Lung (tissue), 17 donors: ENCODE measurements at places on chromosomes 7 and 10. TPM values are rescaled to one million over a fixed set of nuclear protein-coding genes. Genes with fewer than 3 reads are reported as not detected.

GRCh38 chr10:35335133-35336083 lies 901 bp upstream of the CCNY start:
- H3K27ac ChIP-seq = peak overlapping the region; percentile 96
- no peaks in the 10 kb centered on the region for H3K27me3 ChIP-seq
- H3K4me3 ChIP-seq = peak overlapping the region; percentile 97
- peaks cover 4% of the 10 kb centered on the region for H3K4me1 ChIP-seq
- DNase-seq = no peak

GRCh38 chr10:21385996-21386585 lies 139.4 kb downstream of the SKIDA1 start:
- DNase-seq = no peak
- no peak overlapping the region for H3K27ac ChIP-seq
- H3K4me3 ChIP-seq = no peak overlapping the region

GRCh38 chr7:75734586-75735458 lies 3.9 kb downstream of the HIP1 start:
- H3K27ac ChIP-seq = no peak overlapping the region
- H3K27me3 ChIP-seq = no peaks in the 10 kb centered on the region
- no peak overlapping the region for H3K4me3 ChIP-seq

- H3K27ac ChIP-seq = no peak within 1 kb of the TSS
- H3K4me3 ChIP-seq = no peak within 1 kb of the TSS
- DNase-seq = peak; percentile 35
- no peaks in the 10 kb centered on the region for H3K27me3 ChIP-seq
Measured at GRCh38 chr7:5282543-5283316, at the start of gene SLC29A4. Gene SLC29A4 (plus strand): TSS chr7:5282943. CDS start chr7:5287817, 4,874 bp downstream.

DNA sequence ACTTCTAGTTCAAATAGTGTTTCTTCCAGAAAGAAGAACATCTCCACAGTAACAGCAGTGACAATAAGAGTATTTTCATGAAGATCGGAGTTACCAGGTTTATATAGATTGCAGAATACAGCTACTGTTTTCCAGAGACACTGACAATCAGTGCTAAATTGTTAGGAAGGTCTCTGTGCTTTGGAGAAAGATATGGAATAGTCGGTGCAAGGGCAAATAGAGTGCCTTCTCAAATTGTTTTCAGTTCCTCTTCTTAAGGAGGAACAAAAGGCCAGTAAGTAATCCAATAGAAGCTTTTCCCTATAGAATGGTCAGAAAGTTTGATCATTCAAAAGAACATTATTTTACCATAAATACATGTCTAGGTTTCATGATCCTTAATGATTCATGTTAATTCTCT lies 2.6 kb upstream of the KIAA1217 start:
- no peaks in the 10 kb centered on the region for H3K36me3 ChIP-seq
- H3K4me3 ChIP-seq = no peak overlapping the region
- DNase-seq = no peak
- no peaks in the 10 kb centered on the region for H3K27me3 ChIP-seq
- H3K4me1 ChIP-seq = peaks cover 15% of the 10 kb centered on the region
- H3K27ac ChIP-seq = no peak overlapping the region

DNA sequence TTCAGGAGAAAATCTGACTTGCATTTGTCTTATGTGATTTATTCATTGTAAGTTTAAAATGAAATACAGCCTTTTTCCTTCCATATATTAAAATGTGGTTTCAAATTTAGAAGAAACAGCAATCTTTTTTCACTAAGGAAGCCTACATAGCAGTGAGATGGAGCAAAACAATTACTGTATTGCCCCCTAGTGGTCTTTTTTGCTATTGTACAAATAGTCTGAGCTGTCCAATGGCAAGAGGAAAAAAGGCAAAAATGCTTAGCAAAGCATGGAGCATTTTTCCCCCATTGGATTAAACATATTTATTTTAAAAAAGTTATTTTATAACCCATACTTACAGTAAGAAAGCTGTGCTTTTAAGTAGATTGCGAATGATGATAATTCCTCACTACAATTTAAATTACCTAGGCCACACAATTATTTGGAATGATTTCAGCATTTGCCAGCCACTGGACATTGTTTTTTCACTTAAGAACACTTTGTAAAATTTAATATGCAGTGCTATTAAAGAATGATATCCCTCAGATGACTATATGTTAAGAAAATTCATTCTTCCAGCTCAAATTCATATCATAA lies 119.5 kb downstream of the CPED1 start:
- no peaks in the 10 kb centered on the region for H3K27me3 ChIP-seq
- H3K36me3 ChIP-seq = peaks cover 2% of the 10 kb centered on the region
- no peak overlapping the region for H3K27ac ChIP-seq
- H3K4me1 ChIP-seq = peaks cover 2% of the 10 kb centered on the region
- no peak overlapping the region for H3K4me3 ChIP-seq

DNA sequence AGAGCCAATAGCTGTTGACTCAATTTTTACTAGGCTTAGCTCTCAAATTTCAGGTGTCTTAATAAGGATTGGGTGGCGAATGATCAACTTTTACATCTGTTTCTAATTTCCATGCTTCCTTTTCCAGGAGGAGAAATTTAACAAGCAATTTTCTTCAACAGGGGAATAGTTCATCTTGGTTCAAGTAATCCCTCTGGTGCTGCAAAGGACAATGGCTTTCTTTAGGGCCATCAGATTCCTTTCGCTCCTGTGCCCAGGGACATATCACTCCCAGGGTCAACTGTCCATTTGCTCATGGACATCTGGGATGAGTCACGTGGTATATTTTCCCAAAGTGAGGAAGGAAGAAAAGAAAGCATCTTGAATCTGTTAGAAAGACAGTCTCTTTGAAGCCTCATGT lies 313.3 kb downstream of the FRMD4A start:
- no peak for DNase-seq
- H3K4me1 ChIP-seq = peaks cover 3% of the 10 kb centered on the region
- no peaks in the 10 kb centered on the region for H3K36me3 ChIP-seq
- no peak overlapping the region for H3K4me3 ChIP-seq
- no peaks in the 10 kb centered on the region for H3K27me3 ChIP-seq

- no peak overlapping the region for H3K27ac ChIP-seq
- no peaks in the 10 kb centered on the region for H3K4me1 ChIP-seq
- no peak for DNase-seq
- peaks cover 5% of the 10 kb centered on the region for H3K36me3 ChIP-seq
Measured at GRCh38 chr7:72793791-72794190, 34.2 kb downstream of the TYW1B start.

DNA sequence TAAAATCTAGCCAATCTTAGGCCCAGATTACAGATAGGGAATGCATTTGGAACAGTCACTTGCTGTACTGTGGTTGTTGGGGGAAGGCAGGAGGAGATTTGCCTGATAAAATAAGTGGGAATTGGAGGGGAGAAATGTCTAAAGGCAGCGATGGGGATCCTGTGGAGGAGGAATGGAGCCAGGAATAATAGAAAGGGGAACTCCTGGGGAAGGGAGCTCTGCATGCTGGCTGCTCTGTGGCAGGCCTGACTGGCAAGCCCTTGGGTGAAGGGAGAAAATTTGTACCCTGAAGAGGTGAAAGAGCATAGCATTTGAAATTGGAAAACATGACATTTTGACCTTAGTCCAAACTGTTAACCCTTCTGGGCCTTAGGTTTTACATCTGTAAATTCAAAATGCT lies 13.7 kb downstream of the MMP21 start:
- H3K4me1 ChIP-seq = peaks cover 6% of the 10 kb centered on the region
- DNase-seq = no peak
- no peak overlapping the region for H3K27ac ChIP-seq
- no peak overlapping the region for H3K4me3 ChIP-seq
- no peaks in the 10 kb centered on the region for H3K27me3 ChIP-seq
- peaks cover 35% of the 10 kb centered on the region for H3K36me3 ChIP-seq

GRCh38 chr7:159067576-159068487 lies 76.8 kb downstream of the VIPR2 start:
- H3K36me3 ChIP-seq = no peaks in the 10 kb centered on the region
- no peak for DNase-seq
- H3K4me1 ChIP-seq = peaks cover 5% of the 10 kb centered on the region
- no peak overlapping the region for H3K4me3 ChIP-seq
- no peaks in the 10 kb centered on the region for H3K27me3 ChIP-seq
- H3K27ac ChIP-seq = no peak overlapping the region

GRCh38 chr10:130805635-130806030 lies 505.9 kb downstream of the TCERG1L start:
- H3K27me3 ChIP-seq = no peaks in the 10 kb centered on the region
- no peak overlapping the region for H3K27ac ChIP-seq

GRCh38 chr10:124565565-124566221 lies 104.1 kb downstream of the LHPP start:
- H3K4me3 ChIP-seq = no peak overlapping the region
- H3K36me3 ChIP-seq = no peaks in the 10 kb centered on the region
- H3K27me3 ChIP-seq = no peaks in the 10 kb centered on the region
- H3K27ac ChIP-seq = no peak overlapping the region
- peaks cover 6% of the 10 kb centered on the region for H3K4me1 ChIP-seq

- peak overlapping the region; percentile 86 for H3K27ac ChIP-seq
- DNase-seq = peak; percentile 55
- no peaks in the 10 kb centered on the region for H3K4me1 ChIP-seq
Measured at GRCh38 chr7:92834507-92835260, 1.7 kb downstream of the CDK6 start.

- H3K27me3 ChIP-seq = no peaks in the 10 kb centered on the region
- H3K4me3 ChIP-seq = no peak overlapping the region
- no peaks in the 10 kb centered on the region for H3K4me1 ChIP-seq
- no peak overlapping the region for H3K27ac ChIP-seq
Measured at GRCh38 chr7:26580711-26581110, 283.7 kb downstream of the SKAP2 start.

The OR2A5 gene
- total RNA-seq = not detected

The CALML5 gene
- not detected for total RNA-seq

The ZNF488 gene
- total RNA-seq = 0.37 TPM

The WNT8B gene
- 0.15 TPM for total RNA-seq

The KLF14 gene
- total RNA-seq = 0.26 TPM

The AGBL3 gene
- total RNA-seq = 3.6 TPM

The OR2A7 gene
- 19.5 TPM for total RNA-seq

The MAT1A gene
- total RNA-seq = 1.1 TPM

The ZNF804B gene
- not detected for total RNA-seq

The NACAD gene
- total RNA-seq = 2.3 TPM

The GPR15LG gene
- not detected for total RNA-seq

The ZPBP gene
- total RNA-seq = 0.85 TPM
